CD4-positive, alpha-beta memory T cell (primary cell): ENCODE measurements at places on chromosomes 3 and 15.

- DNase-seq: no peak
Measured at GRCh38 chr3:177490626-177491025, 293.3 kb upstream of the TBL1XR1 start.

GRCh38 chr3:132606085-132606484 lies 9.0 kb downstream of the ACKR4 start:
- no peak for DNase-seq

GRCh38 chr15:26736502-26737248 lies 36.2 kb downstream of the GABRB3 start:
- no peak for DNase-seq

DNA sequence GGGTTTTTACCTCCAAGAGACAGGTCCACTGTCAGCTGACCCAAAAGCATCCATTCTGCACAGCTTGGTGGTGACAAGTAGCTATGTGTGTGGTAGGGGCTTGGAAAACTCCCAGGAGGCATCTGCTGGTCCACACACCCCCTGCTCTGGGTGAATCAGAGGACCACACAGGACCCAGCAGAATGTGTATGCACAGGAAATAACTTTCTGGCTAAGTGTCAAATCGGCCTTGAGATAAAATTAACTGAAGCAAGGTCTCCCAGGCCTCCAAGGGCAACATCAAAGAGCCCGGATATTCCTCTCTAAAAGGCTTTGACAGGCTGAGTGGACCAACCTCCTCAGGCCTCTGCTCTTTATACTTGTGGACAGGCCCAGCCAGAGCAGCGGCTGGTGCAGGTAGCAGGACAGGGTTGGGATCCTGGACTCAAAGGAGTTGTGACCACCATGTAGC lies 66.5 kb downstream of the CTNNB1 start:
- no peak for DNase-seq

DNA sequence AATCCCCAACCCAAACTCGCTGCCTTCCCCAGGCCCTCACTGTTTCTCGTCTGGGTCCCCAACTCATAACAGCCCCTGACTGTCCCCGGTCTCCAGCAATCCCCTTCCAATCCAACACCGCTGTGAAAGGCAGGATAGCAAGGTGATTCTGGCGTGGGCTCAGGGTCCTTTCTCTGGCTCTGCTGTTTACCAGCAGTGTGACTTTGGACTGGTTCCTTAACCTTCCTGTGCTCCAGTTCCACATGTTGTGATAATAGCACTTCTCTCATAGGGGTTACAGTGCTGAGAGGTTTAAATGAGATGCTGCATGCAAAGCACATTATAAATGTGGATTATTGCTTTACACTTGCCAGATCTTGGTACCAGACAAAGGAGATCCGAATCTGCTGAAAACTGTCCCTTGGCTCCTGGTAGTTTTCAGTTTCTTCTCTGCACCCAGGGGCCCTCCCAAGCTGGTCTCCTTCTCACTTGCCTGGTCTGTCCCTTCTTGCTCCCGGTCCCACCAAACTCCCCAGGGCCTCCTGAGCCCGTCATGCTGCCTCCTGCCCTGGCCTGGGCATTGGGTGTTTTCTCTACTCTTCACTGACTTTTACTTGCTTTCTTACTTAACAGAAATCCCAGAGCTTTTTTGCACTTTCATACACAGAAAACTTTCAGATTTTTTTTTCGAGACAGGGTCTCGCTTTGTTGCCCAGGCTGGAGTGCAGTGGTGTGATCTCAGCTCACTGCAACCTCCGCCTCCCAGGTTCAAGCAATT lies 26.8 kb upstream of the CYP11A1 start:
- DNase-seq: no peak

DNA sequence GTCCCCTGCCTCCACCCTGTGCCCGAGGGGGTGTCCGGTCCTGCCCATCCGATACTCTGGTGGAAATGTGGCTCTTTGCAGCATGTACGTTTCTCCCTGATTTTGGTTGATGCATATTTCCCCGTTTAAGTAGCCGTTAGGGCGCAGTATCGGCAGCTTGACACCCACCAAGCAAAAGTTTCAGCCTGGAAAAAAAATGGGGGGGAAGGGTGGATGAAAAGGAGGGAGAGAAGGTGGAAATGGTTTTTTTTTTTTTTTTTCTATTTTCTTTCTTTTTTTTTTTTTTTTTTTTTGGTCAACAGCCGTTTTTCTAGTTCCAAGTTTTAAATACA lies 1.3 kb downstream of the RAP2B start:
- DNase-seq: no peak

GRCh38 chr3:12430086-12430485 lies 54.2 kb upstream of the TSEN2 start:
- DNase-seq: no peak

DNA sequence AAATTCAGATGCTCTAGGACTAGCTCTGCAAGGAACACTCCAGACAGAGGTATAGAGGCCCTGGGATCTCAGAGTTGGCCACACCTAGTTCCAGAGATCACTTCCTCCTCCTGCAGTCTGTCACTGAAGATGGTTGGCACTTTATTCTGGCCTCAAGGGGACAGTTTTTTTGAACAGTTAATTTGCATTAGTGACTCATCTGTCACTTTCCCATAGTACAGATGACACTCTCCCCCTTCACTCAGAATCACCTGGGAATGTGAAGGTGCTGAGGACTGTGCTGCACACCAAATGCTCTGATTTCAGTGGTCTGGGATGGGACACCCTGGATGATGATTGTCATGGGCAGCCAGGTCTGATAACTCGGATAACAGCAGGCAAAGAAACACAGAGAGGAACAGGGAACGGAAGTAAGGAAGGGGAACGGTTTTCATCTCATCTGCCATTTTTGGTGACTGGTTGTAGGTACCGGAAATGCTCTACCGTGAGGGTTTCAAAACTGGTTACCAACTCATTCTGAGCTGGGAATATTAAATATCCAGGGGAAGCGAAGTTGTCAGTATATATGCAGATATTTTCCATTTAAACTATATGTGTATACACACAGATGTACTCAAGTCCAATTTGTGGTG lies 232.5 kb upstream of the ST8SIA2 start:
- DNase-seq: no peak

- DNase-seq: no peak
Measured at GRCh38 chr3:44513513-44513912, 36.0 kb upstream of the ZNF445 start.

GRCh38 chr15:57100136-57100539 lies 181.7 kb downstream of the TCF12 start:
- no peak for DNase-seq

- no peak for DNase-seq
Measured at GRCh38 chr3:1830851-1831250, 267.8 kb upstream of the CNTN4 start.

DNA sequence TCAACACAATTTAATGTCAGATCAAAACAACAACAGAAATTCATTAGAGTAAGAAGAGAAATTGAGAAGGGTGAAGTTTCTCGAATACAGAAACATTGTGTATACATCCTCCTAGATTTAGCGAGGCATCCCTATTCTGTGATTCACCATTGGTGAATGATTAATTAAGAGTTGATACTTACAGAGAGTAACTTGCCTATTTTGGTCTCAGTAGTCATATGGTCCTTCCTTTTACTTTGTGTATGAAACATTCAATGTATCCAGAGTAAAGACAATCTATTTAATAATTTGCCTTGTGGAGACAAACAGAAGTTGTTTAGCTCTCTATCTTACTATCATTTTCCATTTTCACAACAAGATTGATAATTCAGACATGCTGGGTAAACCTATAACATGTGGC lies 432.0 kb downstream of the ZPLD1 start:
- no peak for DNase-seq

GRCh38 chr3:126434931-126435411 lies 40.3 kb downstream of the CFAP100 start:
- no peak for DNase-seq

GRCh38 chr15:50945725-50946124 lies 37.2 kb downstream of the AP4E1 start:
- DNase-seq: no peak

DNA sequence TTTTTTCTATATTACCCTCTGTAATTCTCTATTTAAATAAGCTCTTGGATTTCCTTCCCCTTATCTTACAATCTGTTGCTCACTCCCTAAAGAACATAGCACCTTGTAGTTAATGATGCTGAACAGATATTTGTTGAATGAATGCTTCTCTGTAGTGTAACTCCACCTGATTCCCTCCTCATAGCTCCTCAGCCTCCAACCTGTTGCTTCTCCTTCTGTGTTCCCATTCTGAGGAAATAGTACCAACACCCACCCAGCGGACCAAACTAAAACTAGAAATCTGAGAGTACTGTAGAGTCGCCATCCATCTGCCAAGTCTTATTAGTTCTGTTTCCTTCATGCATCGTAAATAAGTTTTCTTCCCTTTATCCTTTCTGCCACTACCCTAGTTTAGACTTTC lies 55.5 kb upstream of the GNB4 start:
- DNase-seq: no peak

DNA sequence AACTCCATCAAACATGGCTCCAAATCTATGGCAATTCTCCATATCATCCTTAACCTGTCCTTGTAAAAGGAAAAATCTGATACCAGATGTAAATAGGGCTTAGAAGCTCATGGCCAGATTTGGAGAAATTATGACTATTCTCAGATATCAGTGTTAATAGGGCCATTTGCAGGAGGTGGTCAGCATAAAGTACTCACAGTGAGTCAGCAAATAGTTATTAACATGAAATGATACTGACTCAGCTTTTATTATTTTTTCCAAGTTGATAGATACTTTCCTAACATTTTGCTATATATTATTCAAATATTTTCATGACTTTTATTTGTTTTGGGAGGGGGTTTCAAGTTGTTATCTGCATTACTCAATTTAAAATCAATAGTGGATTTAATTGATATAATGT lies 255.8 kb downstream of the MFSD1 start:
- DNase-seq: no peak

GRCh38 chr3:20225769-20226168 lies 39.8 kb upstream of the SGO1 start:
- DNase-seq: no peak

GRCh38 chr3:46539443-46540005 lies 26.6 kb downstream of the LRRC2 start:
- no peak for DNase-seq

DNA sequence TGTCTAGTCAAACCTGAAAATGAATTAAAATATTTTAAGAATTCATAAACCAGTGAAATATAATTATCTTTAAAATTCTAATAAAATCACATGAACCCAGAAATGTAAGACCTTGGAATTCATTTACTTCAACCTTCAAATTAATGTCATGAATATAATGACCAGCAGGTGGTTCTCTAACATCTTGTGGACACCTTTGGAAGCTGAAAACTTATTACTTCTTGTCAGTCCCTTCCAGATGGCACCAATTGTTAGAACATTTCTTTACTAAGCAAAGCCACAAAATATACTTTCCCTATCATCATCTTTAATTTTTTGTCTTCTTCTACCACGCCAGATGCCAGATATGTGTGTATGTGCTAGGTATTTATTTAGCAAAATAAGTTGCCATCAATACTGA lies 240.0 kb downstream of the MBNL1 start:
- no peak for DNase-seq

DNA sequence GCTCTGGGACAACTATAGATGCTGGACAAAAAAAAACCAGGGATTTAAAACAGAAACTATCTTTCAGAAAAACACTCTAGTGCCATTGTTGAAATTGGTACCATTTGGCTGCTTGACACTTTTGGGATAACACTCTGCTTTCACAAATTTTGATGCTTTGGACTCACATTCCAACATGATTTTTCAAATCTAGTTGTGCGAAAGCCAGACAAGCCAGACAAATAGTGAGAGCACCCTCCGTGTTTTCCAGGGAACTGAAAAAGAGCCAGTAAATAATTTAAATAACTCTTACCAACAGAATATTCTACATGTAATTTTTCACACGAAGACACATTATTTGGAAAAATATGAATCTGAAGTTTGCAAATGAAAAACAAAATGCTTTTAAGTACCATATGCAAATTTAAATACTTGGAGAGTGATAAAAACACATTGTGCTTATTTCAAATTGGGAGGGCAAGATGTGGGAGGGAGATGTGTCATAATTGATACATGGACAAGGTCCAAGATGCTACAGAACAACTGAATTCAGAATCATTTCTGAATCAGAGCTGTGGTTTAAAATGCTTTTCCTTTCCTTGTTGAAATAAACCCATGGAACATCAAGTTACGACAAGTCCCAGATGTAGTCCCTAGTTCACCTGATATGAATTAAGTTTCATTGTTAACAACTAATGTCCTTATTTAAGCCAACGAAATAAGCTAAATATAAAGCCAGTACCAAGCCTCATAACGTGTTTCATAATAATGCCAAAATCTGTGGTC lies 144.2 kb upstream of the SOX2 start:
- DNase-seq: no peak

- DNase-seq: no peak
Measured at GRCh38 chr15:43132830-43133429, 456 bp upstream of the TMEM62 start.

DNA sequence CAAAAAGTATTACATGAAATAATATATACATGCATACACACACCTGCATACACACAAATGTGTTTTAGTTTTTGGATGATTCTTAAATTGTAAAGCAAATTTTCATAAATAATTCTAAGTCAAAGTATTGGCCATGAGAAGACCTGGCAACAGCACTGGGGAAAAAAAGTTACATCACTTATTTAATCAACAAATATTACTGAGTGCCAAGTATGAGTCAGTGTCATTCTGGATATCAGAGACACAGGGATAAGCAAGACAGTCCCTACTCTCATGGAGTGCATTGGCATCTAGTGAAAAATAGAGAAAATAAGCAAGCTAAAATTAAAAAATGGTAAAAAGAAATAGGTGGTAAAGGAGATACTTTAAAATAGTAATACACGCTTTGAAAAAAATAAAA lies 29.4 kb upstream of the GUCA1C start:
- DNase-seq: no peak

DNA sequence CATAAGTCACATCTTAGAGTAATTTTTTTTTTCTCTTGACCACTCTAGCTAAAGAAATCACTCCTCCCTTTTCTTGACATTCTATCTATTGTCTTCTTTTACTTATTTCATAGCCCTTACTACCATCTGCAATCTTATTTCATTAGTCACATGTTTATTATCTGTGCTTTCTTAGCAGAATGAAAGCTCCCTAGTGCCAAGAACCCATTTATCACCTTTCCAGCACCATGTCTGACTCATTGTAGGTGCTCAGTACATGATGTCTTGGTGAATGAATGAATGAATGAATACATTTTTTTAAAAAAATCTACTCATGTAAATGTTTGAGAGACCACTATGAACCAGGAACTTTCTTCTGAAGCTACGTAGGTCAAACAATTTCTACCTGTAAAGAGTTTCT lies 157.2 kb downstream of the CADPS start:
- DNase-seq: no peak

DNA sequence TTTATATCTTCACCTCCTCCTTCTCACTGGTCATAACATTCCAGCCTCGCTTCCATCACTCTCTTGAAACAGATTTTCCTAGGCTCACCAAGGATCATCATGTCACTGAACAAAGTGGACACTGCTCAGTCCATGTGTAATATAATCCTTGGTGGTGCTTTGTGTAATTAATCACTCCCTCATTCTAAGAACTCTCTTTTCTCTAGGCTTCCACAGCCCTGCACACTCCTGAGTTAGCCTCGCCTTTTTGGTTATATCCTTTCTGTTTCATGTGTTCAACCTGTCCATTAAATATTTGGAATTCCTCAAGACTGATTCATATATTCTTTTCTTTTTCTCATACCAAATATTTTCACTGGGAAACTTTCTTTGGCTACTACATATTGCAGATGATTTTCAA lies 440.8 kb downstream of the PYDC2 start:
- DNase-seq: no peak
